Brain (organoid and tissue), 16 donors: ENCODE measurements at places on chromosomes 13 and 19. TPM values are rescaled to one million over a fixed set of nuclear protein-coding genes. Genes with fewer than 3 reads are reported as not detected.

Gene TICAM1
- polyA plus RNA-seq = 4.9 TPM

Gene SMIM44
- polyA plus RNA-seq = not detected

Gene TYROBP
- polyA plus RNA-seq = 45.3 TPM

Gene MPHOSPH8
- 15.0 TPM for polyA plus RNA-seq

Gene TGFB1
- polyA plus RNA-seq = 11.2 TPM

Gene MISP
- 24.7 TPM for polyA plus RNA-seq

Gene ZNF677
- polyA plus RNA-seq = 15.2 TPM

Gene URAD
- polyA plus RNA-seq = not detected

Gene LILRB3
- polyA plus RNA-seq = 0.29 TPM

Gene ZNF383
- polyA plus RNA-seq = 3.2 TPM

Gene ZFP36
- polyA plus RNA-seq = 20.6 TPM

Gene BCAM
- 92.8 TPM for polyA plus RNA-seq

Gene ZNF177
- 10.2 TPM for polyA plus RNA-seq

Gene C19orf67
- polyA plus RNA-seq = not detected

Gene KRTDAP
- polyA plus RNA-seq = not detected

Gene TEX26
- polyA plus RNA-seq = 0.34 TPM

Gene UQCRFS1
- 87.3 TPM for polyA plus RNA-seq

Gene GIPC1
- 137 TPM for polyA plus RNA-seq

Gene SIAH3
- polyA plus RNA-seq = 0.39 TPM

Gene CABP5
- polyA plus RNA-seq = not detected

Gene BRSK1
- 111 TPM for polyA plus RNA-seq

Gene GNG7
- 32.9 TPM for polyA plus RNA-seq

Gene MKNK2
- polyA plus RNA-seq = 64.7 TPM

Gene LRCH1
- 2.8 TPM for polyA plus RNA-seq

Gene ZNF223
- 2.6 TPM for polyA plus RNA-seq

Gene PRTN3
- 0.34 TPM for polyA plus RNA-seq

Gene ZNF135
- 8.5 TPM for polyA plus RNA-seq
